ENCODE measurements at places on chromosomes 7 and 10.

GRCh38 chr10:28903063-28903462, 225.7 kb downstream of the BAMBI start:
- no peak for DNase-seq

DNA sequence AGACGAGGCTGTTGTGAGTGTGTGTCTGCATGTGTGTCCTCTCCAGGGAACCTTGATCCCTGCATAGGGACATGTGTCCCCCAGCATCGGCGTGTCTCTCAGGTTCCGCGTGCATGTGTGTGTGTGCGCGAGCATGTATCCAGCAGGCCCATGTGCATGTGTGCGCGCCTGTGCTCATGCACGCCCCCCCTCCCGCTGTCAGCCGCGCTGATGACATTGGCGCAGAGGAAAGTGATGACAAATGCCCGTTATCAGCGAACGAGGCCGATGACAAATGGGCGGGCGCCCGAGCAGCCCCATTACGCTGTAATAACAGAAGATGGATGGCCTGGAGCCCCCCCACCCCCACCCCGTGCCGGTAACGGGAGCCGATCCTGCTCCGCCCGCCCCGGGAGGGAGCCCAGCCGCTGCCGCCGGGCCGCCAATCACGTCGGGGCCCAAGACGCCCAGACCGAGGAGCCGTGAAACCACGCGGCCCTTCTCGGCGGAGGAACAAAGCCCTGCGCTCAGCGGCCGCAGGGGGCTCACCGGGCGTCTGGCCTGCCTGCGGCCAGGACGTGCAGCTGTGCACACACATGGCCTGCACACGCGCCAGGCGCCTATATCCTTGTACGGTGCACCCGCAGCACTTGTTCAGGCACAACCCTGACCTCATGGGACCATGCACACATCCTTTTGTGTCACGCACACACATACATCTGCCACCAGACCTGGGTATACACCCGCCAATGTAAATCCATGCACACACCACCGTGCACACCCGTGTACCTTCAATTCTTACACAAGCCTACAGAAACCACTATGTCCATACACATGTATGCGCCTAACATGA, 21.5 kb downstream of the POLL start:
- no peak for DNase-seq

DNA sequence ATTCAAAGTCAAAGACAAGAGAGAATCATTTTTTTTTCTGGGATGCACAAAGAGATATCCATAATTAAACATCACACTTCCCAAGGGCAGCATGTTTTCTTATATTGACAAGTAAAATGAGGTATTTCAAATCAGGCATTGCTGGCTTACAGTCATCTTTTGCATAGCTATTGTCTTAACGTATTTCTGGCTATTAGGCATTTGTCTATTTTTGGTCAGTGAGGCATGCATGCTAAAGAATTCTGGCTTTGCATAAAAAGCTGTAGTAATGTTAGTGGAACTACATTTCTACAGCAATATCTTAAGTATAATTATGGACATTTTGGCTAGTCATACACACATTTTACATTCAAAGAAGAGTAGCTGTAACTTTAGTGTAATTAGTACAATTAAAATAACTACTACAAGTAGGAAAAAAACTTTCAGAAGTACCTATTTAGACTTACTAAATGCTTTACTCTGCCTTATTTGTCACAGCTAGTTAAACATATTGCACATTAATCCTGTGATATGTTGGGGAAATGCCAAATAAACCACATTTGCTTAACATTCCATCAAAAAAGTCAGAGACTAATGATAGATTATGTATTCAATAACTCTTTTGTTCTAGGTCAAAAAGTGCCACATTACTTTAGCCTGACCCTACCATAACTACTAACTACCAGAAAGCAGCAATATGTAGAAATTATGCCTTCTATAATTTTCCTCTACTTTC, 76.4 kb downstream of the RELN start:
- no peak for DNase-seq

DNA sequence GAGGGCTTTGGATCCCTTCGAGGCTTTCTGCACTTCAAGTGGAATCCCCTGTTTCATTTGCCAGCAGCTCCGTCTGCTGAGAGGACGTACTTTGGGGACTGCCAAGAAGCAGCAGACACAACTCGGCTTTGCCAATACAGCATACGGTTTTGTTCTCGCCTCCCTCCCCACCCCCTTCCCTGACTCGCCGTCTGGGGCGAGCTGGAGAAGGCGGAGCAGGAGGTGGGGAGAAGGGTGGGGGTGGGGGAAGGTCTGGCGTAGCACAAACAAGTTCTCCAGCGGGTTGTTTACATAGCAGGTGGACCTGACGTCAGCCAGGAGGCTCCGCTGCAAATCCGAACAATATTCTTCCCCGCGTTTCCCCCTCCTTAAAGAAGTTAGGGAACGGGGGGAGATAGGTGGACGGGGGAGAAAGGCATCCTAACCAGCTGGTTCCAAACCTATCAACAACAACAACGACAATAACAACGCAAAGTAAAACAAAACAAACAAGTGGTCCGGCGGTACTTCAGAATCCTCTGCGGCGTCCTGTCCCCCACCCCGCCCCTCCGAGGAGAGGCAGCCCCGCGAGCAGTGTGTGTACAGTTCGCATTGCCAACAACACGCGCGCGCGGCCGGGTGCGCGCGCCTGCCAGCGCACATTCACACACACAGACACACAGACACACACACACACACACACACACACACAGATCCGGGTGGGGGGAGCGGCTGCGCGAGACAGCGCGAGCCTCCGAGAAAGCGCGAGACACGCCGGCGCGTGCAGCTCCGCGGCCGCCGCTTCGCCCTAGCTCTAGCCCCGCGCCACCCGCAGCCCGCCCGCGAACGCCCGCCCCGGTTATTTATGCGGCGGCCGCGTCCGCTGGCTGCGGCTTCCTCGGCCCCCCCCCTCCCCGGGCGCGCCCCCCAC, 167.0 kb upstream of the PPP1R3A start:
- no peak for DNase-seq

DNA sequence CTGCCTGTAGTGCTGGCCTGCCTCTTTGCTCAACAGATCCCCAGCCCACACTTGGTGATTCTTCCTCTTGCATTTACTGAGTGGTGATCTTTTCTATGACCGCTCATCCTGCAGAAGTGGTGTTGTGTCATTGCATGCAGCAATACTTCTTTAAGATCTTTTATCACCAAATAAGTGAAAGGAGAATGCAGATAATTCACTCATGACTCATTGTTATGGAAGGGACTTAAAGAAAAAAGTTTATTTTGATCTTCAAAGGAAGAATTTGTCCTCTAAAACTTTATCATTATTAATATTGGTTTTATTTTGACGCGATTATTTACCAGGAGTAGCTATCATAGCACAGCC, 489.1 kb upstream of the CELF2 start:
- no peak for DNase-seq
